SW 1271 (cell line): ENCODE measurements at places on chromosomes 1 and 21.

GRCh38 chr1:176785056-176785455 is 322.1 kb downstream of the PAPPA2 start:
- DNase-seq: no peak

GRCh38 chr1:210633636-210634035 is 304.9 kb downstream of the HHAT start:
- no peak for DNase-seq

DNA sequence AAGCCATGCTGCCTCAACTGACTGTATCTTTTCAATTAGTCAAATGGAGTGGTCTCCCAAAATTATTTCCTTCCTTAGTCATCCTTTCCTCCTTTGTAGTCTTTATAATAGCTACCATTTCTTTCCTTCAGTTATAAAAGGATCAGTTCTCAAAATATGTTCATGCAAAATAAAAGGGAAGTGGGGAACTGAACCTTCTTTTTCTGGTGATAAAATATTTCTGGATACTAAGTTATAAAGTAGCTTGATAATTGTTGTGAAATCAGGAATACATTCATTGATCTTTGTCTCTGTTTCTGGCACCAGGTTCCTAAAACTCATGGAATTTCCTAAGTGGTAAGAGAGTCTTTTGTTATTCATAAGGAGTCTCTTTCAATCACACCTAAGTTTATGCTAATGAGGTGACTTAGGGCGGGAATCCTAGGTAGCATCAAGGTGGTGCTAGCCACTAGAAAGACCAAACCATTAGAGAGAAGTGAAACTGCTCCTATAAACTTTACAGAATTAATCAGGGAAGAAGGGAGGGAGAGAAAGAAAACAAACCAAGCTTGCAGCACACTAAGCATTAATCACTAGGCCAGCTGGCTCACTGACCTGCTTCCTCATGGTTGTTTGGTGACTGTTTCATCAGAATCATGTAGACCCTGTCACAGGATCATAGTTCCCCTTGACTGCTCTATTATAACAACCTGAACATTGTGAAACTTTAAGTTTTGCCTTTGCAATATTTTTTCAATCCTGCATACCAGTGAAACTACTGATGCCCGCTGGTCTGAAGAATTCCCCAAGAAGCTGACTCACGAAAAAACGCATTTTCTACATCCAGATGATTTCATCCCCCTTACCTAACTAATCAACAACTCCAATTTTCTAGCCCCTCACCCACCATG is 161.6 kb upstream of the PTBP2 start:
- DNase-seq: no peak

GRCh38 chr1:47766832-47767740 is 230.1 kb downstream of the TRABD2B start:
- no peak for DNase-seq

DNA sequence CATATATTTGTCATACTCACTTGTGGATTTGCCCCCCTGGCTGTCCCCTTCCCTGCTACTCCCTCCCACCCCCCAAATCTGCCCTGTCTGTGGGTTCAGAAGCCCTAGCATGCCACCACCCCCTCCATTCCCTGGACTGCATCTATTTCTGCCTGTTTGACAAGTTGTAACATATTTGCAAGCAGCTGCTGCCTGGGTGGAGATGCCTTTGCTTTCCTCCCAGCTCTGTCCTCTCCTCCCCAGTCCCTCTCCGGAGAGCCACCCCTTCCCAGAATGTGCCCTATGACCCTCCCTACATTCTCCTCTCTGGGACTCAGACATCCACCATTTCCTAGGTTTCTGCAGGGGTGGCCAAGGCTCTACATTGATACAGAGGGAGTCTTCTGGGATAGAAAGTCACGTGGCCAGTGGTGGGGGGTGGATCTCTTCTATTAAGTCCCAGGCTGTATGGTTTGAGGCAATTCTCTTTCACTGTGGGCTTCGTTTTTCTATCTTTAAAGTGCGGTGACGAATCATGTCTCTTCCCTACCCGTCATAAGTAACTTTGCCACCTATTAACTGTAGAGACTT is 6.0 kb upstream of the MYOG start:
- no peak for DNase-seq

- peak; percentile 29 for DNase-seq
These were observed 22.9 kb upstream of the NDC1 start for GRCh38 chr1:53860967-53861411.

- DNase-seq: no peak
These were observed 18.2 kb upstream of the PTGFRN start for GRCh38 chr1:116891396-116892079.

DNA sequence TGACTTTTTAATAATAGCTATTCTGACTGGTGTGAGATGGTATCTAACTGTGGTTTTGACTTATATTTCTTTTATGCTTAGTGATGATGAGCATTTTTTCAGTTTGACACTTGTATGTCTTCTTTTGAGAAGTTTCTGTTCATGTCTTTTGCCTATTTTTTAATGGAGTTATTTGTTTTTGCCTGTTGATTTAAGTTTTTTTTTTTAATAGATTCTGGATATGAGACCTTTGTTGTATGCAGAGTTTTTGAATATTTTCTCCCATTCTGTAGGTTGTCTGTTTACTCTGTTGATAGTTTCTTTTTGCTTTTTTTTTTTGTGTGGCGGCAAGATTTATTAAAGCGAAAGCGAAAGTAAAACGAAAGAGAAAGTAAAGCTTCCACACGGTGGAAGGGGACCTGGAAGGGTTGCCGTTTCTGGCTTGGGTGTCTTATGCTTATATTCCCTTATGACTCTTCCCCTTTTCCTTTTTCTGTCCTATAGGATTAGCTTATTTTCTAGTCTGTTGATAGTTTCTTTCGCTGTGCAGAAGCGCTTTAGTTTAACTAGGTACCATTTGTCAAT is 67.6 kb downstream of the TBX19 start:
- DNase-seq: no peak
